ENCODE measurements at places on chromosomes 11 and 22.

GRCh38 chr11:69076129-69076791 is 27.5 kb downstream of the TPCN2 start:
- DNase-seq, result no peak

GRCh38 chr11:17333799-17334586 is 17.6 kb upstream of the NCR3LG1 start:
- no peak for DNase-seq

DNA sequence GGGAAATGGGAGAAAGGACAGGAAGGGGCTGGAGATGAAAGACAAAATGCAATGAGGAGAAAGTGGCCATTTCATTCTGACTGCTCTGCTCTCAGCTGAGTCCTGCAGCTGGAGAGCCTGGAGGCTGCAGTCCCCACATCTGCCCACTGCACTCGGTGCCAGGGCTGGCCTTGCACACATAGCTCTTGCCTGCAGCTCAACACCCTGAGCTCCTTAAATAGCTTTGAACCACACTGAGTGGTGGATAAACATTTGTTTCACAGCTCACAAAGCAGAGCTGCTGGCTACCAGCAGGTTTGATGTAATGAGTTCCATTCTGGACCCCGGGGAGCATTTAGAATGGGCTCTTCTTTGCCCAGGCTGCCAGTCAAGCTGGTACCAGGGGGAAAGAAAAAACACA is 426.1 kb upstream of the CADM1 start:
- no peak for DNase-seq

GRCh38 chr11:123518496-123519054 is 88.5 kb downstream of the GRAMD1B start:
- no peak for DNase-seq

DNA sequence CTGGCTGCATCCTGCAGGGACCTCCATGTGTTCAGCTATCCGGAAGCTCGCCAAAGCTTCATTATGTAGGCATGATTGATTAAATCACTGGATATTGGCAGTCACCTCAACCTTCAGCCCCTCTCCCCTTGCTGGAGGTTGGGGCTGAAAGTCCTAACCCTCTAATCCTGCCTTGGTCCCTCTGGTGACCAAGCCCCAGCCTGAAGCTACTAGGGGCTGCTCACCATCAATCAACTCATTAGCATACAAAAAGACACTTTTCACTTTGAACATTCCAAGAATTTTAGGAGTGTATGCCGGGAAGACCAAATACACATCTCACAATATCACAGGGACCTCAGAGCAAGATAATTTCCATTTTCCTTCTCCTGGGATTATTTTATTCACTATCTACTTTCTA is 38.8 kb upstream of the TPBGL start:
- no peak for DNase-seq

All from epithelial cell of prostate (primary cell).